ENCODE measurements at places on chromosomes 7 and 10. TPM values are rescaled to one million over a fixed set of nuclear protein-coding genes. Genes with fewer than 3 reads are reported as not detected.

ITPRID1 gene
- 0.45 TPM for total RNA-seq

CCDC6 gene
- total RNA-seq, result 69.4 TPM

GRCh38 chr7:154587792-154588191 is 415.1 kb downstream of the PAXIP1 start:
- no peak overlapping the region for H3K27ac ChIP-seq
- no peaks in the 10 kb centered on the region for H3K4me1 ChIP-seq
- no peak for DNase-seq
- H3K4me3 ChIP-seq, result no peak overlapping the region
- no peaks in the 10 kb centered on the region for H3K27me3 ChIP-seq

DNA sequence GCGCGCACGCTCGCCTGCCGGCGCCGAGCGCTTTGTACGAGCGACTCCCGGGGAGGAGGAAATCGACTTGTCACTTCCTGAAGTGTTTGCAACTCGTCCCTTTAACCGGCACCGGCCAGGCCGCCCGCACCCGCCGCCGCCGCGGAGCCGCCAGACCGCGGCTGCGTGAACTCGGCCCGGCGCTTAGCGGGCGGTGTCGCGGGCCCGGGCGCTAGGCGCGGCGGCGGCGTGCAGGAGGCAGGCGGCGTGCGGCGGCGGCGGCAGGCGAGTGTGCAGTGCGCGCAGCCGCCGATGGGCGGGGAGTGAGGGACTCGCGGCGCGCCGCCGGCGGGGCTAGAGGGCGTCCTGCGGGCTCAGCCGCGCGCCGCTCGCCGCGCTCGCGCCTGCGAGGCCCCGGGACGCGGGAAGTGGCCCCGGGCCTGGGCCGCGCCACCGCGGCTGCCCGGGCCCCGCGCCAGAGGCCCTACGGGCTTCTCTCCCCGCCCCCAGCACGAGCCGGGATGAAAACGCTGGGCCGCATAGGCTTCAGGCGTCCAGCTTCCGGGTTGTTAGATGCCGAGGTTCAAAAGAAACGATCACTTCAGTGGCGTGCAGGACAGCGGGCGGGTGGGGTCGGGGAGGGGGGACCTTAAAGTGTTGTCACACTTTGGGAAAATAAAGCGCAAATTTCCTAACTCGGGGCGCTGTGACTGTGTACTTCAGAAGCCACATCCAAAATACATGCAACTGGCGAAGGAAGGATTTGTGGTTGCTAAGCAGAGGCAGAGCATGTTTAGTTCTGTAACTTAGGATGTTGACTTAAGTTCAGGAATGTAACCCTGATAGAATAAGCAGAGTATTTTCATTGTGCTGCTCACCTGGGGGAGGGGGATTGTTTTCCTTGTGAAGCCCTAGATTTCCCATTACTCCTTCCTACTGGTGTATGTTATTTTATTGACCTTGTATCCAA is at the start of gene FAM53B:
TSS of gene FAM53B (minus strand) at position 277 of the 949 bp plus-strand sequence. CDS start 37,665 bp downstream, outside the sequence.
- no peaks in the 10 kb centered on the region for H3K36me3 ChIP-seq
- peak; percentile 87 for DNase-seq
- H3K27ac ChIP-seq, result no peak within 1 kb of the TSS
- H3K4me3 ChIP-seq, result peak within 1 kb of the TSS; percentile 74
- peaks cover 22% of the 10 kb centered on the region for H3K27me3 ChIP-seq

DNA sequence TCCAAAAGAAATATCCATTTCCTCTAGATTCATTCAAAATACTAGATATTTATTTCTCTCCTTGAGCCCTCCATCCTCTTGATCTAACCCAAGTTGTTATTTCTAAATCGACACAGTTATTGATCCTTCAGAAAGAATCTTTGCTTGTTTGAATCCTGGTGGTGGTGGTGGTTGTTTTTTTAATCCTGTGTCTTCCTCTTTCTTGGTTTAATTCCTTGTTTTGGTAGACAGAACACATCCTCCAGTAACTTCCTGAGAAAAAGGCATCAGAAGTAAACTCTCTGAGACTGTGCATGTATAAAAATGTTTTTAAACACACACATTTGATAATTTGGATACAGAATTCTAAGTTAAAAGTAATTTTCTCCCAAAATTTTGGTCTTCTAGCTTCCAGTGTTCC is 49.9 kb downstream of the SIRT1 start:
- no peaks in the 10 kb centered on the region for H3K27me3 ChIP-seq
- 0 out of 2 replicates have a peak overlapping the region, but pooled peaks have one; percentile 21 for H3K27ac ChIP-seq
- 0 out of 2 replicates have a peak, but pooled peaks cover 3% of the 10 kb centered on the region for H3K36me3 ChIP-seq
- no peak for DNase-seq
- H3K4me3 ChIP-seq, result no peak overlapping the region

- no peak overlapping the region for H3K4me3 ChIP-seq
- no peak overlapping the region for H3K27ac ChIP-seq
- H3K36me3 ChIP-seq, result no peaks in the 10 kb centered on the region
- no peaks in the 10 kb centered on the region for H3K27me3 ChIP-seq
These were observed 129.6 kb downstream of the BICC1 start for GRCh38 chr10:58642283-58642682.

DNA sequence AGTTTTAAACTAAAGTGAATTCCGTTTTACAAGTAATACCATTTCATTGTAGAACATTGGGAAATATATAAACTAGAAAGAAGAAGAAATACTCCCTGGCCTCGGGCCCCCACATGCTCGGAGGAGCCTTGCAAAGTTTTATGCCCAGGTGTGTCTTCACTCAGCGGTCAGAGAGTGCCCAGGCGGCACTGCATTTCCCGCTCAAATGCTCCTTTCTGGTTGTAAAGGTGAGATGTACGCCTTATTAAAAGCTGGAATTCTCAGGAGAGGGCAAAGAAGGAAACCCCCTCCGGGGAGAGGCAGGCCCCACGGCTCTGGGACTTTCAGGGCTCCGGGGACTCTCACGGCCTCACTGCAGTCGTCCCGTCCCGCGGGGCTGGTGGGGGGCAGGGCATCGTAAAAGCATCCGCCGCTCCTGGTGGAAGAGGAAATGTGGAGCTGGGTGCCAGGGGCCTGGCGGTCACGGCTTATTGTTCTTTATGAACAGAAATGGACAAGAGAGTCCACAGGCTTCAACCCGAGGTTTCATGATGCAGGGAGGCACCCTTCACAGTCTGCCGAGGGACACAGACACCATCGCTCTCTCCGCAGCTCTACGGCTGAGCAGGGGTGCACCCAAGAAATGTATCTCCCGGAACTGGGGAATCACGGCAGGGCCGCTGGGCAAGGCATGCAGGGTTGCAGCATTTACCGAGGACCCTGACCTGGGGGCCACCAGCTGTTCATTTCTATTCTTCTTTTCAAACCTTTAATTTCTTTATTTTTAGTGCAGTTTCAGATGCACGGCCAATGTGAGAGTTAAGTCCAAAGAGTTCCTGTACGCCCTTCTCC is 47.7 kb upstream of the INPP5A start:
- no peaks in the 10 kb centered on the region for H3K27me3 ChIP-seq
- H3K27ac ChIP-seq, result no peak overlapping the region
- H3K4me1 ChIP-seq, result no peaks in the 10 kb centered on the region

ZNF467 gene
- total RNA-seq, result 0.19 TPM

GRCh38 chr10:86234541-86235270 is 131.9 kb downstream of the GRID1 start:
- H3K4me1 ChIP-seq, result peaks cover 31% of the 10 kb centered on the region
- H3K27me3 ChIP-seq, result no peaks in the 10 kb centered on the region
- H3K36me3 ChIP-seq, result no peaks in the 10 kb centered on the region
- peak; percentile 58 for DNase-seq
- no peak overlapping the region for H3K27ac ChIP-seq
- H3K4me3 ChIP-seq, result no peak overlapping the region

ALDH18A1 gene
- 104 TPM for total RNA-seq

DNA sequence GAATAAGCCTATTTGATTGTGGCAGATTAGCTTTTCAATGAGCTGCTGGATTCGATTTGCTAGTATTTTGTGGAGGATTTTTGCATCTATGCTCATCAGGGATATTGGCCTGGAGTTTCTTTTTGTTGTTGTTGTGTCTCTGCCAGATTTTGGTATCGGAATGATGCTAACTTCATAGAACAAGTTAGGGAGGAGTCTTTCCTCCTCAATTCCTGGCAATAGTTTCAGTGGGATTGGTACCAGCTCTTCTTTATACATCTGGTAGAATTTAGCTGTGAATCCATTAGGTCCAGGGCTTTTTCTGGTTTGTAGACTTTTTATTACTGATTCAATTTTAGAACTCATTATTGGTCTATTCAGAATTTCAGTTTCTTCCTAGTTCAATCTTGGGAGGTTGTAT is 43.4 kb upstream of the KLF14 start:
- H3K4me1 ChIP-seq, result no peaks in the 10 kb centered on the region
- H3K27ac ChIP-seq, result no peak overlapping the region
- no peaks in the 10 kb centered on the region for H3K27me3 ChIP-seq
- H3K36me3 ChIP-seq, result no peaks in the 10 kb centered on the region

GRCh38 chr10:7610651-7611389 is 55.9 kb downstream of the ITIH5 start:
- DNase-seq, result no peak
- no peaks in the 10 kb centered on the region for H3K4me1 ChIP-seq
- no peaks in the 10 kb centered on the region for H3K27me3 ChIP-seq
- H3K27ac ChIP-seq, result no peak overlapping the region
- no peaks in the 10 kb centered on the region for H3K36me3 ChIP-seq

NCF1 gene
- total RNA-seq, result 0.49 TPM

DNA sequence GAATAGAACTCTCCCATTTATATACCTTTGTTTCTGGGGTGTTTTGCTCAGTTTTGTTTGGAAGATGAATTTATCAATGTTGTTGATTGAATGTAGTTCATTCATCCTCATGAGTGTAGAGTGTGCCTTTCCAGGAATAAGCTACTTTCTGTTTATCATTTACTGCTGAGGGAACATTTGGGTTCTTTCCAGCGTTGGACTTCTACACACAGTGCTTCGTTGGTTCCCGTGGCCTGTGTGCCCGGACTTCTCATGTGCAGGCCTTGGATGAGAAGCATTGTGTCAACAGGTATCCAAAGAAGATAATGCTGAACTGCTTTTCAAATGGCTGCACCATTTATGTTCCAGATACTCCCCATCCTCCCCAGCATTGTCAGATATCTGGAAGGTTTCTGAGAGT is 107.6 kb upstream of the TNS3 start:
- H3K4me1 ChIP-seq, result no peaks in the 10 kb centered on the region
- H3K27ac ChIP-seq, result no peak overlapping the region
- H3K27me3 ChIP-seq, result no peaks in the 10 kb centered on the region
- H3K4me3 ChIP-seq, result no peak overlapping the region

DNA sequence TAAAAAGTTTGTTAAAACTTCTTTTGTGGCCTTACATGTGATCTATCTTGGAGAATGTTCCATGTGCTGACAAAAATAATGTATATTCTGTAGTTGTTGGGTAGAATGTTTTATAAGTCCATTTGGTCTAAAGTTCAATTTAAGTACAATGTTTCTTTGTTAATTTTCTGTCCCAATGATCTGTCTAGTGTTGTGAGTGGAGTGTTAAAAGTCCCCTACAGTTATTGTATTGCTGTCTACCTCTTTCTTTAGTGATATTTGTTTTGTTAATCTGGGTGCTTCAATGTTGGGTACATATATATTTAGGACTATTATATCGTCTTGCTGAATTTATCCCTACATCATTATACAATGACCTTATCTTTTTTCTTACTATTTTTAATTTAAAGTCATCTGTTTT is 6.9 kb downstream of the TMEM140 start:
- no peaks in the 10 kb centered on the region for H3K27me3 ChIP-seq
- H3K4me3 ChIP-seq, result no peak overlapping the region
- no peak overlapping the region for H3K27ac ChIP-seq
- H3K36me3 ChIP-seq, result peaks cover 5% of the 10 kb centered on the region
- peaks cover 6% of the 10 kb centered on the region for H3K4me1 ChIP-seq
- DNase-seq, result no peak

- H3K36me3 ChIP-seq, result peaks cover 7% of the 10 kb centered on the region
- no peak overlapping the region for H3K27ac ChIP-seq
- H3K4me1 ChIP-seq, result no peaks in the 10 kb centered on the region
- H3K27me3 ChIP-seq, result no peaks in the 10 kb centered on the region
- DNase-seq, result no peak
These were observed 111.5 kb downstream of the HDAC9 start for GRCh38 chr7:18607025-18607424.

GRCh38 chr10:106577266-106577665 is 587.2 kb downstream of the SORCS1 start:
- DNase-seq, result peak; percentile 62
- no peak overlapping the region for H3K4me3 ChIP-seq
- no peaks in the 10 kb centered on the region for H3K36me3 ChIP-seq
- H3K27me3 ChIP-seq, result no peaks in the 10 kb centered on the region
- peaks cover 15% of the 10 kb centered on the region for H3K4me1 ChIP-seq

- DNase-seq, result no peak
- H3K27me3 ChIP-seq, result no peaks in the 10 kb centered on the region
- H3K4me1 ChIP-seq, result no peaks in the 10 kb centered on the region
- H3K27ac ChIP-seq, result no peak overlapping the region
These were observed 68.7 kb upstream of the SEC61G start for GRCh38 chr7:54827734-54828133.
